ENCODE measurements at places on chromosomes 2 and 18. TPM values are rescaled to one million over a fixed set of nuclear protein-coding genes. Genes with fewer than 3 reads are reported as not detected.
A peak's percentile ranks its signal among the peaks of the same experiment; 100 is the strongest.

The NTSR2 gene
- total RNA-seq, result not detected

The HOXD3 gene
- total RNA-seq, result not detected

The CTAGE1 gene
- total RNA-seq, result not detected

The CCBE1 gene
- total RNA-seq, result 0.12 TPM

The GPR39 gene
- total RNA-seq, result 24.1 TPM

The MRPS5 gene
- 71.5 TPM for total RNA-seq

The GPR35 gene
- total RNA-seq, result 49.4 TPM

The UGT1A3 gene
- 6.0 TPM for total RNA-seq

DNA sequence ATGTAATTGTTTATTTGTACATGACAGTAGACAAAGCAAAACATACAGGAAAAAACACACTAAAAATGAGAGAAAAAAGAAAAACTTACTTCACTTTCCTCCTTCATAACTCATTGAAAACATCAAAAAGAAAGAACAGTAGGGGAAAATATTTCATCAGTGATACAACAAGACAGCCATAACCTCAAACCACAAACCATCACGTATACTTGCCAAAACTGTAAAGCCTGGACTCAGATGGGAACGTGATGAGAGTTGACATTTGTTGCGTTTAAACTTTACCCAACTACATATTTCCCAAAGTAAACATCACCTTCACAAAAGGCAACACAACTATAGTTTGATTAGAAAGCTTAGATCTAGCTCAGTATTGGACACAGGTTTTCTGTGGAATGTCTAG is 278.2 kb upstream of the COL3A1 start:
- no peak for DNase-seq

DNA sequence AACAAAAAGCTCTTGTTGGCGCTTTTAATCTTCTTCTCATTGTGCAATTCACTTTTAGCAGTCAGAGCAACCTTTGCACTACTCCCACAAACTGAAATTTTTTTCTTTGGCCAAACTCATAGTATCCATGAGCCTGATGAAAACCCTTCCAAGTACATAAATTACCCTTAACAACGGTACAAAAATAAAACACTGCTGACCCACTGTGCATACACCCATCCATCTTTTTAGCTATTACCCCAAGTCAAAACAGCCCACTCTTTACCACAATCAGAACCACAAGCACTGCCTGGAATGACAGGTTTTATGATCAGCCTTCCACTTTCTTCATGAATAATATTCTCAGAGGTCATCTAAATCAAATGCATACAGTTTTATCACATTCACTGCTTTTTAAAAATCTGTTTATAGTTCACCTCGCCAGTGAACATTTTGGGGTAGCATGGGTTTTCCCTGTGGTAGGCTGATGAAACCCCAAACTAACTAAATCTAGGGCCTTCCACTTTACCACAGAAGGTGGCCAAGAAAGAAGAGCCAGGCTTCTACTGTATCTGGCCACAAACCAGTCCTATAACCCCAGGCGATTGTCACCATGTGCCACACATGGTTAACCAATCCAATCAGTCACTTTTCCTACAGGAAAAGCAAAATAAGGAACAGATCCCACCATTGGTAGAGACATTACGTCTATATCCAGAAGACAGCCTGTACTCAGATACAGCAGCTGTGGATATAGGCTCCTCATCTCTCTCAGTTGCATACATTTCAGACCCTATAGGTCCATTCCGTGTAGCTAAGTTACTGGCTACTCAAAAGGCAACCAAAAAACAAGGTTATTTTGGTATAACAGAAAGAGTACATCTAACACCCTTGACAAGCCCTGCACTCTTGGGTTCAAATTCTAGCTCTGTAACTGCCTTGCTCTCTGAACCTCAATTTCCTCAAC is 171.3 kb downstream of the THADA start:
- DNase-seq, result no peak

DNA sequence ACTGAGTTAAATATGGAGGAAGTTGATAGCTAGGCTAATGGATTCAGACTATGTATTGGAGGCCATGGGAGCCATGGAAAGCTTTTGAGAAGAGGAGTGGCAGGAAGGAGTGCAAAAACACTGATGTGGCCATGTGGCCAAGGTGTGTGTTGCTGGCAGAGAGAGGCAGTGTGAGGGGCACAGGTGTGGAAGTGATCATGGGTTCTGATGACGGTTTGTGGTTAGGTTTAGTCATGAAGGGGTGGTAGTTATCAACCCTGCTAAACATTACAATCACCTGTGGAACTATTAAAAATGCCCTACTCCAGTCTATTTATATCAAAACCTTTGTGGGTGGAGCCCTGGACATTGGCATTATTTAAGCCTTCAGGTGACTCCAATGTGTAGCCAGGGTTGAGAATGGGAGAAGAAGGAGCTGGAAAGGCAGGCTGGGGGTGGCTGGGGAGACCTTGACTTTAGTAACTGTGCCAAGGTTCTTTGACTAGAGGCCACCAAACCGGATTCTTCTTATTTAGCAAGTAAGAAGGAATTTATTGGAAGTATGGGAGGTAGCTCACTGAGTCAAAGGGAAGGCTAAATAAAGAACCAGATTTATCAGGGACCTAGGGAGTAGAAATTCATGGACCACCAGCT is 13.5 kb downstream of the GPR39 start:
- peak; percentile 49 for DNase-seq

DNA sequence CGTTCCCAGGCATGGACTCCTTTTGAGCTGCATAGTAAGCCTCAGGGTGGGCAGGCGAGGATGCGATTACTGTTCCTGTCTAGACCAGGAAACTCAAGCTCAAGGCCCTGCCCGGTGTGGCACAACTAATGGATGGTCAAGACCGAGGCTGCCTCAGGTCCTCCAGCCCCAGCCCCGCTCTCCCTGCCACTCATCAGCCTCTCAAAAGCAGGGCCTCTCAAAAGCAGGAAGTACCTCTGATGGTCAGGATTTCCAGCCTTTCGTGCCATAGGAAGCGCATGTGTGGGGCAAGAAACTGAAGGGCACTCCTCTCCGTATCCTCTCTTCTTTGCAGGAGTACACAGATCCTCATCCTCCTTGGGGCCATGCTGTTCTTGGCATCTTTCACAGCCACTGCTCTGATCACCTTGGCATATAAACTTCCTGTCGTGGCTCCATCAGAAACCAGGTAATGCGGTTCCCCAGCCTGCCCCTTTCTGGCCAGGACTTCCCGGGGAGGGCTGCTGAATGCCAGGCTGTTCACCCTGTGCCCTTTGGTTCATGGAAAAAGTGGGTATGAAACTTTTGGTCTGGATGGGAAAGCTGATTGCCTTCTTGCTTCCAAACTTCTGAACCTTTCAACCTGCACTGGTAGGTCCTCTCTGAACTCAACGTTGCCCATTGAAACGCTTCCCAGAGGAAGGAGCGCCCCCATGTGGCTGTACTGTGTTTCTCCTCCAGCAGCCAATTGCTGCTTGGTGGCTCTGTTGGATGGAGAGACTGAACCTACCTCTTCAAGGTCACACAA is 82.8 kb upstream of the SEC11C start:
- peak; percentile 59 for DNase-seq

DNA sequence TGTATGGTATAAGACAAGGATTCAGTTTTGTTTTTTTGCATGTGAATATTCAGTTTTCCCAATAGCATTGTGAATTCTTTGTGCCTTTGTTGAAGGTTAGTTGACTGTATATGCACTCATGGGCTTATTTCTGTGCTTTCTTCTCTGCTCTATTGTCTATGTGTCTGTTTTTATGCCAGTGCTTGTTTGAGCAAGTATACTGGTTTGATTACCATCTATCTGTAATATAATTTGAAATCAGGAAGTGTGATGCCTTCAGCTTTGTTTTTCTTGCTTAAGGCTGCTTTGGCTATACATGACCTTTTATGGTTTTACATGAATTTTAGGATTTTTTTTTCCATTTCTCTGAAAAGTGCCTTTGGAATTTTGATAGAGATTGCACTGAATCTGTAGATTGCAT is 23.5 kb downstream of the COLEC11 start:
- no peak for DNase-seq

DNA sequence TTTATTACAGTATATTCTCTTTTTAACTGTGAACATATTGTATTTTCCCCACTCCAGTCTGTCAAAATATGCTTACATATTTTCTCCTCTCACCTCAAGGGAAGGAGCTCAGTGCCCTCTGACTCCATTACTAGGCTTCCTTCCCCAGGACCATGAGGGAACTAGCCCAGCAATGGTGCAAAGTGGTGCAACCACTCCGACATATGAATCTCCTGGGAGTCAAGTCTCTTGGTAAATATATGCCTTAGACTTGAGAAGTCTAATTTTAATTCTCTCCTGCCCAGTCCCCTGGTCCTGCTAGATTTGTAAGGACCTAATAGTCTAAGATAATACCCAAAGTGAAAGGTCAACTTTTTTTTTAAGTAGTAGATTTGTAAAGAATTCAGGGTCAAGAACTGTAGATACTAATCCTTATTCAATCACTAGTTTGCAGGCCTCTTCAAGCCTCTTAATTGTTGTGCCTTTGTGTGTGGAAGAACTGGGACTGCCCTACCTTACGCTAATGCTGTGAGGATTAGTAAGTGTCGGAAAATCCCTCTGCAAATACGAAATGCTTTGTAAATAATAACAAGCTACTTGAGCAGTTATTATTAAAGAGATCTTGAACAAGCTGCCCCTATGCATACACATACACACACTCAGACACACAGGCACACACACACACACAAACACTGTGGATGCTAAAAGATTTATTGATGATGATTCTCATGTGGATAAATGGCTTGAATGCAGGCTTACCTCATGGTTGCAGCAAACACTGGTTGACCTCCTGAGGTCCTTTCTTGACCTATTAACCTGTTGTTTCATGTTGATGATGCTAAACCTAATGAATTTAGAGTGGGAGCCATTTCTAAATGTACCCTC is 251.2 kb upstream of the PARD3B start:
- no peak for DNase-seq

- DNase-seq, result no peak
Measured at GRCh38 chr2:227822416-227823003, 8.9 kb downstream of the CCL20 start.

- no peak for DNase-seq
Measured at GRCh38 chr2:51995293-51995692, 963.4 kb upstream of the NRXN1 start.

- DNase-seq, result peak; percentile 62
Measured at GRCh38 chr18:11163665-11164064, 14.3 kb upstream of the PIEZO2 start.

DNA sequence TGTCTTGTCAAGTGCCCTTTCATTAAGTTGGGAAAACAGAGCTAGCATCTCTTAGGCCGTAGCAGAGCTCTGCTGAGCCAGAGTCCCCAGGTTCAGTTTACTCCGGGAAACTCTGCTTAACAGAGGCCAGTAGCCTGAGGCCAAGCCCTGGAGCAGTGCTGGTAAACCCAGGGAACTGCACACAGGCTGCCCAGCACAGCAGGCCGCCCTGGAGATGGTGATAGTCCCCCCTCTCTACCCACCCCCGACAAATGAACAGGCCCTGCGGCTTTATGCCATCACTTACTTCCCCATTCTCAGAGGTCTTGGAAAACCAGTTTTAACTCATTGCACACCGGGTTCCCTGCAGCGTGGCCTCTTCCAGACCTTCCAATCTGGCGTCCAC is 3.5 kb downstream of the CNNM4 start:
- peak; percentile 35 for DNase-seq

- no peak for DNase-seq
Measured at GRCh38 chr2:143150287-143150686, 21.1 kb downstream of the ARHGAP15 start.

- no peak for DNase-seq
Measured at GRCh38 chr2:236107942-236108625, 60.1 kb downstream of the GBX2 start.

GRCh38 chr18:6355789-6356589 is 58.7 kb downstream of the L3MBTL4 start:
- no peak for DNase-seq
